SK-MEL-5 (cell line): ENCODE measurements at places on chromosomes 12 and 14. TPM values are rescaled to one million over a fixed set of nuclear protein-coding genes. Genes with fewer than 3 reads are reported as not detected.

GRCh38 chr12:109764123-109764522 lies 50.5 kb downstream of the FAM222A start:
- DNase-seq: peak; percentile 19

- DNase-seq: peak; percentile 23
Observed at GRCh38 chr12:122836027-122836921, 1.0 kb downstream of the HIP1R start.

CAPZA3 gene
- not detected in 2 replicates for total RNA-seq

OVCH1 gene
- not detected in 2 replicates for total RNA-seq

GUCY2C gene
- 0.03 and 0.11 TPM in 2 replicates for total RNA-seq

- peak; percentile 24 for DNase-seq
Observed at GRCh38 chr12:93895089-93895445, 217.9 kb downstream of the CRADD start.

DNA sequence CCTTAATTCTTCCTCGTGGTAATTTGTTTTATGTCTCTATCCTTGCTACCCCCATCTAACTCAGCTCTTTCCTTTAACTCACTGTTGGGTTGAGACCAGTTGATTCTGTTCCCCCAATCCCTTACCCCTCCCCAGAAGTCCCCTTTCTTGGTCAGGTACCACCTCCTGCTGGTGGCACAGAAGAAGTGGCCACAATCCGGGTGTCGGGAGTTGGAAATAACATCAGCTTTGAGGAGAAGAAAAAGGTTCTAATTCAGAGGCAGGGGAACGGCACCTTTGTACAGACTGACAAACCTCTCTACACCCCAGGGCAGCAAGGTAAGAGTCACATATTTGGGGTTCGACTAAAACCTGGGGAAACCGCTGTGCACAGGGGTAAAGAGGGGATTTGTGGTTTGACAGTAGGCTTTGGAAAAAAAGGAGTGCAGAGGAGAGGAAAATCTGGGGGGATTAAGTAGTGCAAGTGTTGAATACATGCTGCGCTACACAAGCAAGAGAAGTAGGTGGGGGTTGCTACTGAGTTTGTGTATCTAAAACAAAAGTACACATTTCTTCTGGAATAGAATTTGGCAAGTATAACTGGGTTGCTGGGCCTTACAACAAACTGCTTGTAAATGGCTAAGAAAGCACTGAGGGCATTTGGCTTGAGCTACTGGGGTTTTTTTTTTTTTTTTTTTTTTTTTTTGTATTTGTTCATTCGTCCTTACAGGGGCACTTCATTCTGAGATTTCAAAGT lies 1.3 kb downstream of the A2ML1 start:
- DNase-seq: peak; percentile 79

- no peak for DNase-seq
Observed at GRCh38 chr12:101372431-101372830, 35.1 kb downstream of the ARL1 start.

GRCh38 chr14:59337141-59337611 lies 128.0 kb downstream of the GPR135 start:
- no peak for DNase-seq

PRIMA1 gene
- 0.95 and 1.0 TPM in 2 replicates for total RNA-seq
